Suprapubic skin (tissue), 4 donors: ENCODE measurements at places on chromosomes 4 and X.

DNA sequence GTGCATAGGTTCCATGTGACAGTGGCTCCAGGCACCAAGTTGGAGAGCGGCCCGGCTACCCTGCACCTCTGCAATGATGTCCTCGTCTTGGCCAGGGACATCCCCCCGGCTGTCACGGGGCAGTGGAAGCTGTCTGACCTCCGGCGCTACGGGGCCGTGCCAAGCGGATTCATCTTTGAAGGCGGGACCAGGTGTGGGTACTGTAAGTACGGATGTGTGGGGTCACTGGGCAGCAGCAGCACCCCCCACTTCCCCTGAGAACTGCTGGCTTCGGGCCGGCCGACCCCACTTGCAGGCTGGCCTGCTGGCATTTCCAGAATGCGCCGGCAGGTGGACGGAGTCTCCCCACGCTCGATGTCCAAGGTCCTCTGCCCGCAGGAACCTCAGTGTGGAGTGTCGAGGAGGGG lies 13.2 kb downstream of the DOK7 start:
- no peak for DNase-seq

- DNase-seq: no peak
These were observed 284.2 kb upstream of the F9 start for GRCh38 chrX:139246295-139246694.

DNA sequence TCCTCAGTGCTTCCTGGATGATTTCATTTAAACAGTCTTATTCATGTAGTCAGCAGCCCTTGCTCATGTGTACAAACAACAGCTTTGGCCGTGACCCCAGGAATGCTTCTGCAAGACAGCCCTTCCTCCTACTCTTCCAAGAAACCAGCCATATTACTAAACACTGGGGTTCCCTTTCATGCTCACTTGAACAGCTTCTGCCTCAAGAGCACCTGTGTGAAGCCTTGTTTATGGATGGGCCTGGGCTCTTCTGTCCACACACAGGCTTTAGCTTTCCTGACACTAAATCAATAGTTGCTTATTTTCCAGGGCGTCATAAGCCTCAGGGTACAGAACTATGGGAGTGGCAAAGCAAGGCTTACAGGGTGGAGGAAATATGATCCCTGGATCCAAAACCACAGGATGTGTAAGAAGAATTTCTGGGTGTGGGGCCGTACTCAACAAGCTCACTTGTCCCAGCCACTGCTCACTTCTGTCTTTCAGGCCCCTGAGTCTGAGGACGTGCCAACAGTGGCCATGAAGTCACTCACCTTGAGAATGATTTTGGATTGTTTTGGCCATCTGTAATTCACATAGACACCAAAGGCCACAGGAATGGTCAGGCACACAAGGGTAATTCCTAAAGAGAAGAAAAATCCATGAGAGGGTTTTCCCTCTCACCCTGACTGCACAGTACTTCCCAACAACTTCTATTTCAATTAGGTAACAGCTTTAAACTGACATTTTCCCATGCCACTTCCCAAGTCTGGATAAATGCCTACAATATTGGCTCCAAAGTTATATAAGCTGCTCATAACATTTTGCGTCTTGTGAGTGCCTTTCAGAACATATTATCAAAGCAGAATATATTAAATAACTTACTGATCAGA lies 17.7 kb downstream of the SLC10A6 start:
- no peak for DNase-seq

DNA sequence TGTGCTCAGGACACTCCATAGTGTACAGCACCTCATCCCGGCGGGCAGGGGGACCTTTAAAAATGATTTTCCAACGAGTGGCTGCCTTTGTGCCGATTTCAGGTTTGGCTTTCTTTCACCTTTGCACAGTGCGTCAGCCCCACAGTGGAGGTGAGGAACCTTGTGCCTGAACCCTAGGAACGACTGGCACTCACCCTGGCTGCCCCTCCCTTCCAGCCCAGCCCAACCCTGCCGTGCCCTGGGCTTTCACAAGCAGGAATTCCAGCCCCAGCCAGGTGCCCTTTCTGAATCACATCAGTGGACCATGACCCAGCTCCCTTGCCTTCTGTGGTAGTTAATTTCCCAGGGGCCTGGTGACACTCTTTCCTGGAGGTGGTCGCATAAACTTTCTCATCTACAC lies 1.3 kb downstream of the TMEM164 start:
- no peak for DNase-seq
